ENCODE measurements at places on chromosomes 1 and 21.

GRCh38 chr1:200438911-200439310 is 29.1 kb upstream of the ZNF281 start:
- no peak for DNase-seq

DNA sequence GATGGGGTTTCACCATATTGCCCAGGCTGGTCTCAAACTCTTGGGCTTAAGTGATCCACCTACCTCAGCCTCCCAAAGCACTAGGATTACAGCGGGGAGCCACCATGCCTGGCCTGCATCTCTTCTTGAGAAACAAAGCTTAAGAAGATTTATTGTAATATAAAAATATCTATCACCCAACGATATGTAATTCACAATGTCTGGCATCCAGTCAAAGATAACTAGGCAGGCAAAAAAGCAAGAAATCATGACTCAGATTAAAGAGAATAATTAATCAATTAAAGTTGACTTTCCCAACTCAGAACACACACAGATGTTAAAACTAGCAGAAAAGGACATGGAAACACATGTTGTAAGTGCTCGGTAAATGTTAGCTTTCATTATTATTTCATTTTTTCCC is 26.5 kb upstream of the POU2F1 start:
- no peak for DNase-seq

GRCh38 chr1:198969981-198970380 is 331.1 kb downstream of the PTPRC start:
- DNase-seq = no peak

DNA sequence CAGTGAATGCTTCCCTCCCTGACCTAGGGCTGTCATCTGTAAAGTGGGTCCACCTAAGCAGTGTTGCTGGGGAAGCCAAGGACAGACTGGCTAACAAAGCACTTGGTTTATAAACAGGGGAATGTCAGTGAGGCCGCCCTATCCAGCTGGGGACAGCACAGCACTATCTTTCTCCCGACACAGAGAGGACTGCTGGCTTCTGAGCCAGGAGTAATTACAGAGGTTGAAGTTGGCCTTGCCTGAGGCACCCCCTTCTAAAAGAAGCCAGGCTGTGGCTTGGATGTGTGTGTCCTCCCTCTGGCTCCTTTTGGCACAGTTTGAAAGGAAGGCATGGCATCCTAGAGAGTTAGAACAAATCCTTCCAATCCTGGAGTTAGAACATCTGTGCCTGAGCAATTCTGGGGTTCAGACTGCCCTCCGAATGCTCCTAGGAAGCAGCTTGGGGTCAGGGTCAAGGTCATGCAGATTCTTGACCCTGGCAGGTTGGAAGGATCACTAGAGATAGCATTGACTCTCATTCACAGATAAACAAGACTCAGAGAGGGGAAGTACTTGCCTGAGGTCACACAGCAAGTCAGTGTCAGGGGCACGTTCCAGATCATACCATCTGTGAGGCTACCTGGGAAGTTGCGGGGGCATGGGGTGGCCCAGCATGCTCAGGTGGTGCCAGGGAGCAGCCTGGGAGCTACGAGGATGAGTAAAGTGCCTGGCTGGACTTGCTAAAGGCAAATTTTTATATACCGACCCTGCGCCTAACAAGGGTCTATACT is 1.3 kb upstream of the LDLRAP1 start:
- DNase-seq = no peak

- peak; percentile 76 for DNase-seq
Measured at GRCh38 chr1:114353262-114353661, 157.7 kb downstream of the TRIM33 start.

GRCh38 chr1:227242811-227243682 is 75.2 kb downstream of the CDC42BPA start:
- no peak for DNase-seq

DNA sequence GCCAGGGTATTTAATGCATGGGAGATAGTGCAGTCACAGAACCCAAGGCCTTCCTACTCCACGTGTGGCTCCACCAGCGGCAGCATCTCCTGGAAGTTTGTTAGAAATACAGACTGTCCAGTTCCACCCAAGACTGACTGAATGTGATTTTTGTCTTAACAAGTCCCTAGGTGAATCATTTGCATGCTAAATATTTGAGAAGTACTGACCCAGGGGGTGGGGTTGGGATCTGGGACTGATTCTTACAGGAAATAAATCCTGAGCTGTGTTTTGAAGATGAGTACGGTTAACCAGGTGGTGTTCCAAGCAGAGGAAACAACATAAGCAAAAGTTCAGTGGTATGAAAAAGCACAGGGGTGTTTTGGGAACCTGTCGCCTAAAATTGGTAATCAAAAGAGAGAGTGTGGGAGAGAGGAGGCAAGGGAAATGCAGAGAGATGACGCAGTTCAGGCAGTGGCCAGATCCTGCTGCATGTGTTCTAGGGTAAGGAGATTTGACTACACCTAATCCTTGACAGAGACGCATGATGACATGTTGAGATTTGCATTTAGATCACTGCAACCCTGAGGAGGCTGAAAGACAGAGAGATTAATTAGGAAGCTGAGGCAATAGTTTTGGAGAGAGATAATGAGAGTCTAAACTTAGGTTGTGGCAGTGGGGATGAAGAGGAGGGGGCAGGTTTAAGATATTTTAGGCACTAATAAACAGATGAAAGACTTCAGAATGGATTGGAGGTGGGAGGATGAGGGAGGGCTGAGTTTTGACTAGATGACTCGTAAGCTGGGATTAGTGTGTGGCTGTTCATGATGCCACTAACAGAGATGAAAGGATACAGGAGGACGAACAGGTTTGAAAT is 3.7 kb upstream of the ZNF326 start:
- no peak for DNase-seq

GRCh38 chr1:10339815-10340214 is 59.0 kb upstream of the PGD start:
- DNase-seq = no peak

DNA sequence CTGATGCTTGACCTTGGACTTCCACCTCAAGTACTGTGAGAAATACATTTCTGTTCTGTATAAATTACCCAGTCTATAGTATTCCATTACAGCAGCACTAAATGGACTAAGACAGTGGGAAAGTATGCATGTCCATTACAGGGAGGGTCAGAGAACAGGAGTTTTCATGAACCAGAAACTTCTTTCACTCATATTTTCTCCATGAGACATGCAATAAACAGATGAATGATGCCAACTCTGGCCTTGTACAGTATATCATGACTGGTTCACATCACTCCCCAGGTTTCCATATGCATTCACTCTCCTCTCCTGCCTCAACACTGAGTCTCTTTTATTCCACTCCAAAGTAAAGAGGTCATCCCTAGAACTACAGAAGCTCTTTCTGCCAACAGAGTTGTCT is 4.5 kb upstream of the IFI16 start:
- DNase-seq = no peak

GRCh38 chr1:89211035-89211634 is 12.4 kb upstream of the GBP4 start:
- no peak for DNase-seq

DNA sequence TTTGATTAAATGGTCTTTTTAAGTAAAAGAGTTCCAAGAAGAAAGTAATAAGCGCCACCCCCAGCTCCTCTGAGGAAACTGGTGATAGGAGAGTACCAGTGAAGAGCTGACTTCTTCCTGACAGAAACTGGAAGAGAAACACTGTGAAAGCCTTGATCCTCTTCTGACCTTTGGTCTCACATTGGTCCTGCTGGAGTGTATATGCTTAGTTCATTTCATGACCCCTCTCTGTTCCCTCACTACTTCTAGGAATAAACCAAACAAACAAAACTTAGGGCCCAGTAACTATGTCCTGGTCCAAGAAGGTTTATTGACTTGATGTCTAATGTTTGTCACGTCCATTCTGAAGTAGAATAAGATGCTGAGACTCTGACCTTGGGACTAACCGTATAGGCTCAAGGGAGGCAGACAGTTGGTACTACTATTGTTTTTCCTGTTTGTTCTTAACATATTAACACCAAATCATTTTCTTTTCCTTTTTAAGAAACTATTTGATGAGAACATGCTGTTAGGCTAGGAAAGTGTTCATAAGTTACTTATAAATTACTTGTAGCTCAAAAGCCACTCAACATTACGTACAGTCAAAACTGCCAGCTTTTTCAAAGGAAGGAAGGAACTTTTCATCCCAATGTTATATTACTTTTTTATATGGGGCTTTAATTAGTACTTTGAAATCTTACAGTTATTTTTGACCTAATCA is 57.9 kb downstream of the MIER1 start:
- DNase-seq = no peak

- DNase-seq = no peak
Measured at GRCh38 chr1:73868810-73869336, 329.1 kb downstream of the LRRIQ3 start.

DNA sequence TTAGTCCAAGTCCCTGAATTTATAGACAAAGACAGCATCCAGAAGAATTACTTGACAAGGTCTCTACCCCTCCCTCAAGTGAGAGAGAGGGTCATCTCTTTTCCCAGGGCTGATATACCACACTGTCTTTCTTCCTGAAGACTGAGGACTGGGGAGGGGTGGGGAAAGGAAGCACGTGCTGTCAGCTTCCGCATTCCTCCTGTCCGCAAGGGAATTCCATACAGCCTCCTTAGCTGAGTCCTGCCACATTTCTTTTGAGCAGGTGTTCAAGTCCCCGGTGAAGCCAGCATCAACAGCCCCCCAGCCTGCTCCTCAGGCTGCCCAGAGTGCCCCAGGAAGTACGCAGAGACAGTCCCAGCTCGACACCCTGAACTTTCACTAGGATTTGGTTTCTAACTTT is 34.2 kb downstream of the PCAT6 start:
- DNase-seq = no peak

DNA sequence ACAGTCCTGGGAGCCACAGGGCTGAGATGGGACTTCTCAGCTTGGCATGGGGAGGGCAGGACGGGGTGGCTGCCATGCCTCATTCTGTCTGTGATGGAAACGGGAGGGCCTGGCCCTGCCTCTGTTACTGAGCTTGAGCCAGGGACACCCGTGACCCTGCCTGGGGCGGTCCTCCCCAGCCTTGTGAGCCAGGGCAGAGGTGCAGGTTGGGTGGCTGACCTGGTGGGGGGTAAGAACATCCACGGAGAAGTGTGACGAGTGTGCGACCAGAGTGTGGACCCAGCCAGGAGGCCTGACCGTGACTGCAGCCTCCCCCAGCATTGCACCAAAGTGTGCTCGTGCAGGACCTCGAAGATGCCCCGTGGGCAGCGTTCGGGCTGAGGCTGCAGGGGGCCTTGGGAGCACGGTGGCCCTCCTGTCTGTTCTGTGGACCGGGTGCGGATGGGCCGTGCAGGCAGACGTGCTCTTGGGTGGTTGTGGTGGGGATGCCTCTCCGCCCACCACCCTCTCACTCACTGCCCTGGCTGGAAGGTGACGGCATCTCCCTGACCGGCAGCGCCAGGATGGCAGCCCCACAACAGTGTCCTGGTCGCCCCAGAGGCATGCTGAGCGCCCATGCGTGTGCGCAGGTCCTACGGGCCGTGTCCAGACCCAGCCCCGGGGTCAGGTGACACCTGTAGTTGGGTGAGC is 45.4 kb downstream of the SKI start:
- no peak for DNase-seq

DNA sequence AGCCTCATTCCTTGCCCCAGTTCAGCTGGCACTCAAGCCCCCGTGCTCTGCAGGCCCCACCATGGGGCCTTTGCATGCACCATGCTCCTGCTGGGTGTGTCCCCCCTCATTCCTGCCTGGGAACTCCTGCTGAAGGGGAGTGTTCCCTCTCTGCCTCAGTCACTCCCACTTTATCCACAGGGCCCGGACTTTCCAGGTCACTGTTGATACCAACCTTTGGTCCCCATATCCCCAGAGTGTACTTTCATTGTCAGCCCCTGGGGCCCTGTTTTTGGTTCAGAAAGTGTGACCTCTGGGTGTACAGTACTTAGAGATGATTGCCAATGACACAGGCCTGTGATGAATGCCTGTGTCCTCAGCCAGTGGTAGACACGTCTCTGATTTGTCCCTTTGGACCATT is 2.9 kb downstream of the TTC22 start:
- DNase-seq = no peak

- no peak for DNase-seq
Measured at GRCh38 chr1:245332085-245332484, 177.3 kb downstream of the KIF26B start.

GRCh38 chr1:28144203-28145135 is 32.0 kb downstream of the PTAFR start:
- DNase-seq = no peak

- DNase-seq = no peak
Measured at GRCh38 chr21:35204850-35205541, 155.9 kb upstream of the RUNX1 start.

- no peak for DNase-seq
Measured at GRCh38 chr1:31433396-31433930, 20.4 kb downstream of the SERINC2 start.

DNA sequence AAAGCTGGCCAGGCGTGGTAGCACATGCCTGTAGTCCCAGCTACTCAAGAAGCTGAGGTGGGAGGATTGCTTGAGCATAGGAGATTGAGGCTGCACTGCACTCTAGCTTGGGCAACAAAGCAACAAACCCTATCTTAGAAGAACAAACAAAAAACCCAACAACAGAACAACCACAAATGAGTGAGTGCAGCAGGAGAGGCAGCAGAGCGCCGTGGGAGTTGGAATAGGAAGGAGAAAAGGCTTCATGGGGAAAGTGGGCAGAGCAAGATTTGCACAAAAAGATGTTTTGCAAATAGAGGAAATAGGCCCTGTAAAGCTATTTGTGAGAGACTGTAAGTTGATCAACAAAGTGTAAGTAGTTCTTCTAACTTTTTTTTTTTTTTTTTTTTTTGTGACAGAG is 19.6 kb downstream of the SMAP2 start:
- no peak for DNase-seq

GRCh38 chr1:150094734-150095265 is 27.2 kb downstream of the VPS45 start:
- DNase-seq = no peak

- DNase-seq = no peak
Measured at GRCh38 chr21:39754811-39755210, 9.8 kb downstream of the IGSF5 start.

DNA sequence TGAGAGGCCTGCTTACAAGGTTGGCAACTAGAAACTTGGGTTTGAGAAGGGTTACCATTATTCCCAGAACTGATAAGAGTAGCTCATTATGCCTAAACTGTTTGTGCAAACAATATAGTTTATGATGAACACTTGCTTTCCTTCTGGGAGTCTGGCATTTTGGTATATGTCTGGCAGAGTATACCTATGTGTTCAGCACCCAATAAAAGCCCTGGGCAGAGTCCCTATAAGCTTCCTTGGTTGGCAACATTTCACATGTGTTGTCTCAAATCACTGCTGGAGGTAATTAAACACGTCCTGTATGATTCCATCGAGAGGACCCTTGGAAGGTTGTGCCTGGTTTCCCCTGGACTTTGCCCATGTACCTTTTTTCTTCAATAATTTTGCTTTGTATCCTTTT is 39.7 kb upstream of the DMRTA2 start:
- DNase-seq = no peak

DNA sequence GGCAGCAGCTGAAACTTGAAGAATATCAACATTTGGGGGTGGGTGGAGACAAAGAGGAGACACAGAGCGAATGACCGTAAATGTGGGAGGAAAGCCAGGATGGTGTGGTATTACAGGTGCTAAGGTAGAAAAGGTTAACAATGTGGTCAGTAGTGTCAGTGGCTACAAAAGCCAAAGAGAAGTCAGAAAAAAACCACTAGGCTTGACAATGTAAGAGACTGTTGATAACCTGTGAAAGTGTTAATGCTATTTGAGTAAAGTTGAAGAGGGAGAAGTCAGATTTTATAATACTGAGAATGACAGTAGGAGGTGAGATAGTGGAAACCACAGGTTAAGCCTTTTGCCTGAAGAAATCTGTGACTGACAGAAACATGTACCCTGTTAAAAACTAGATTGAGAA is 120.8 kb downstream of the CLEC20A start:
- no peak for DNase-seq

- DNase-seq = no peak
Measured at GRCh38 chr1:108570998-108571401, 11.1 kb downstream of the EEIG2 start.
